ENCODE measurements at places on chromosomes 5 and 9. TPM values are rescaled to one million over a fixed set of nuclear protein-coding genes. Genes with fewer than 3 reads are reported as not detected.

C8G gene
- total RNA-seq = not detected

GARIN3 gene
- not detected for total RNA-seq

FGF10 gene
- not detected for total RNA-seq

PSAT1 gene
- total RNA-seq = 124 TPM

SPINK1 gene
- not detected for total RNA-seq

ZFP62 gene
- 15.4 TPM for total RNA-seq

CDH6 gene
- total RNA-seq = not detected

INSL4 gene
- not detected for total RNA-seq
